ENCODE measurements at places on chromosomes 5 and 9.

GRCh38 chr5:95060098-95060497 is 224.8 kb downstream of the MCTP1 start:
- DNase-seq: no peak

DNA sequence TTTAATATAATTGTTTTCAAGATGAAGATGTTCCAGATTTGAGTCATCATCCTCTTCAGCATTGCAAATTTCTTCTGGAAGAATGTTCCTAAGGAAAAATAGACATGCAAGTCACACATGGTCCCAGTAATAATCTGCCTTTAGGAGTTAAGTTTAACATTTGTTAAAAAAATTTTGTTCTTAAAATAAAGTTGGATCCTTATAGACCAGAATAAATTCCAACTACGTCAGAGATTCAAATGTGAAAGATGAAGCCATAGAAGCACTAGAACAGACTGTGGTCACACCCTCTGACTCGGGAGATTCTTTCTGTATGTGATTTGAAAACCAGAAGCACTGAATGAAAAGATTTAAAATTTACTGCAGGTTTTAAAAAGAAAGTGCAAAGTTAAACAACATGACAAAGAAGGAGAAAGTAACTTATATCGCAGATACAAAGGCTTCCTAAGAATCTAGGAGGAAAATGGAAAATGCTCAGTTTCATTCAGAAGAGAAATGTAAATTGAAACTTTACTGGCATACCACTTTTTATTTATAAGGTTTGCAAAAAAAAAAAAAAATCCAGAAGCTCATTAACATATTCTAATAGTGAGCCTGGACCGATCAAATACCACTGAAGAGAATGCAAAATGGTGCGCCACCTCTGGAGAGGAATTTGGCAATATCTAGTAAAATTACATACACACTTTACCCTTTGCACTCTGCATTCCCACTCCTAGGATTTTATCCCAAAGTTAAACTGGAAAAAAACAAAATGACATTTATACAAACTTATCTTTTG is 14.3 kb upstream of the ASPN start:
- no peak for DNase-seq

DNA sequence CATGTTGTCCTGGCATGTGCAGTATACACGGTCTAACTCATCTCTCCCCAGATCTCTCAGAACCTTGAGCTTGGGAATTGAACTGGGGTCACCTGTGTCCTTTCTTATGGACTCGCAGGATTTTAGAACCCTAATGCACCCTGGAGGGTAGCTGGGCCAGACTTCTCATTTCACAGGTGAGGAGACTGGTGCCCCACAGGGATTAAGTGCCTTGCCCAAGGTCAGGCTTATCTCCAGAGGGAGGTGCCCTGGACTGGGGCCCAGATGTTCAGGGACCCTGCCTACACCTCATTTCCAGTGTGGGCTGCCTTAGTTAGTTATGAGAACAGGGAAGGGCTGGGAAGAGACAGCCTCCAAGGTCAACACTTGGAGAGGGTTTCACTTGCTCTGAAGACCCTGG is 4.0 kb upstream of the NUP214 start:
- DNase-seq: no peak

- DNase-seq: no peak
These were observed 296.7 kb downstream of the CSNK1G3 start for GRCh38 chr5:123808461-123809380.

DNA sequence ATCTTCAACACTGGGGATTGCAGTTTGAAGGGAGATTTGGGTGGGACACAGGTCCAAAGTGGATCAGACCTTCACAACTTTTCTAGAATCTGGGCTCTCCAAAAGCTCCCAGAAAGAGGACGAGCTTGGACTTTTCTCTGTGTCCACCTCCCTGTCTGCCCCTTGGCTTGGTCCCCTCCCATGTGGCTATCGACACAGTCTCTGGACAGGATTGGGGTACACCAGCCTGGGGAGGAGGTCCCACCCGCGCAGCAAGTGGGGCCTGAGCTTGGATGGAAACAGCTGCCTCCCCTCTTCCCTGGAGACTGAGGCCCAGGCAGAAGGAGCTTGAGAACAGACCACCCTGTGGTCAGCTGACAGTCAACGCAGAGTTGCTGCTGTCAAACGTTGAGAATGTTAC is 84.6 kb upstream of the FCN1 start:
- DNase-seq: no peak

GRCh38 chr5:76576450-76576849 is 46.8 kb downstream of the F2RL2 start:
- no peak for DNase-seq

GRCh38 chr9:133048595-133048994 is 13.2 kb upstream of the CEL start:
- peak; percentile 57 for DNase-seq

DNA sequence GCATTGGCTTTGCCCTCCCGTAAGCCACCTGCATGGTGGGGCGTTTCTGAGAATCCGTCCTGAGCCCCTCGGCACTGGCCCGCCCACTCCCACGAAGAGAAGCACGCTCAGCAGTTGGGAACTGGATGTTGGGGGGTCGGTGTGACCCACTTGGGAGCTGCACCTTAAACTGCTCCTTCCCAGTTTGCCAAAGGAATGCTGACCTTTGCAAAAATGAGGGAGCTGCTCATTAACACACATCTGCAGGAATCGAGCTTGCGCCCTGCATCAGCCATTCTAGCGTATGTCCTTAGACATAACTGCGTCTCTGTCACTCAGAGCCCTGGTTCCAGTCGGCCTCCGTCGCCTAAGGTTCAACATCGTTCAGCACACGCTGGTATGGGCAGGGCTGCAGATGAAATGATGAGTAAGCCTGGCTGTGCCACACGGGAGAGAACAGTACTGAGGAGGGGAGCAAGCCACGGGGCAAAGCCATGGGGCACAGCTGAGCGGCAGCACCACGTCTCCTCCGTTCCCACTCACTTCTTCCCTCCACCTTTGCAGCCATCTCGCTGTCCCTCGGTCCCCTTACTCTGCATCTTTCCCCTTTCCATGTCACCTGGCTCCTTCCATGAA is 28.8 kb upstream of the NCS1 start:
- no peak for DNase-seq

DNA sequence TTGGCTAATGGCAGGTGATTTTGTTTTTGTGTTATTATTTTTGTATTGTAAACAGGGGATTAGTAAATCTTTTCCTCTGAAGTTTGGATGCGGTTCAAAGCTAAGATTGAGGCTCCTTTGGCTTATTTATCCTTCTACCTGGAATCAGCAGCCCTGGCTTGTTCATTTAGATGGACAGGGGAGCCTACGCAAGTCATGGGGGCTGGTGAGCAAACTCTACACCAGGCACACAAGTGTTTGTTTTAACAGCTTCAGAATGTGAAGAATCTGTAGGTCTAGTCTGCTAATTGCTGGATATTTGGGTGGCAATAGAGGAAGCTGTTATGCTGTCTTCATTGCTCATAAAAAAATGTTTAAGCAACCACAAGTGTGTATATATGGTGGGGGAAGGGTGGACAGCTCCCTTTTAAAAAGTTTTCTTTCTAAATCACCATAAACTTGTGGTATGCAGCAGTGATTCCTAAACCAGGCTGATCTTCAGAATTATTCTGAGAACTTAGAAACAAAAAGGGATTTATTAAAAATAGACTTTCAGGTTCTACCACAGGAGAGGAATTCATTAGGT is 20.7 kb downstream of the ZNF462 start:
- no peak for DNase-seq

- DNase-seq: no peak
These were observed 60.2 kb downstream of the NEURL1B start for GRCh38 chr5:172701291-172701656.

GRCh38 chr9:70134360-70134759 is 90.7 kb downstream of the MAMDC2 start:
- no peak for DNase-seq

- DNase-seq: no peak
These were observed 44.8 kb downstream of the PHF2 start for GRCh38 chr9:93620881-93621820.

DNA sequence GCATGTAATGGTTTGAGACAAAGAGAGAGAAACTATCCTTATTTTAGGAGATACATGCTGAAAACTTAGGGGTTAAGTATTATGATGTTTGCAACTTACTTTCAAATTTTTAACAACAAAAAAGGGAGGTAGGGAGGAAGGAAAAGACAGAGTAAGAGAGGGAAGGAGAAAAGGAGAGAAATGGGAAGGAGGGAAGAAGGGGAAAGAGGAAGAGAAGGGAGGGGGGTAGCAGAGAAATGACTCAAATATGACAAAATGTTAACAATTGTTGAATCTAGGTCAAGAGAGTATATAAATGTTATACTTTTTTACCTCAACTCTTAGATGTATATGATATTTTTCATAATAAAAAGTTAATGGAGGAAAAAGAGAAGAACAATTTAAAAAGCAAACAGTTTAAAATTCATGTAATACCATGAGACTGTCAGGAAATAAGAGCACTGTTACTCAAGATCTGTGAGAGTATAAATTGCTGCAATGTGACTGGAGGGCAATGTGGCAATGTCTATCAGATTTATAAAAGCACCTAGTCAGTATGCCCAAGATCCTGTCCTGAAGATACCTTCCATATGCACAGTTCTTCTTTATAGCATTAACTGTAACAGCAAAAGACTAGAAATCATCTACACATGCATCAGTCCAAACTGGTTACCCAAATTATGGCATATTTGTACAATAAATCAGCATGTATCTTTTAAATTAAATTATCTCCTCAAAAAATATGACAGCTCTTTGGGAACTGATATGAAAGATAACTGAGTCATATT is 16.3 kb downstream of the FBXW11 start:
- no peak for DNase-seq

DNA sequence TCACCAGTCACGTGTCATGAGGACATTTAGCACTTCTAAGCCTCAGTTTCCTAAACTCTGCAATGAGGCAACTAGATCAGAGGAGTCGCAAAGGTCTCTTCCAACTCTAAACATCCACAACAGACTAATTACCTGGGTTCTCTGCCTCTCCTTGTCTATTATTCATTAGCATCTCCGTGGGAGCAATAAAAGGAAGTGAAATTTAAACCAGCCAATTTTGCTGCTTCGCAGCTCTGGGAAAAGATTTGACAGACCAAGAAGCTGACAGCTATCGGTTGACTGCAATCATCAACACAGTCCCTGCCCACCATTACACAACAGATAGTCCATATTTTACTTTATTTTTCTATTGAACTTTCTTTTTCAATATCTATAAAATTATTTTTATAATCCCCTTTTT is 308.9 kb downstream of the NR2F1-AS1 start:
- no peak for DNase-seq

GRCh38 chr9:90921969-90922368 is 120.3 kb downstream of the SYK start:
- DNase-seq: no peak

GRCh38 chr5:32583582-32584232 is 1.6 kb upstream of the SUB1 start:
- DNase-seq: peak; percentile 93

DNA sequence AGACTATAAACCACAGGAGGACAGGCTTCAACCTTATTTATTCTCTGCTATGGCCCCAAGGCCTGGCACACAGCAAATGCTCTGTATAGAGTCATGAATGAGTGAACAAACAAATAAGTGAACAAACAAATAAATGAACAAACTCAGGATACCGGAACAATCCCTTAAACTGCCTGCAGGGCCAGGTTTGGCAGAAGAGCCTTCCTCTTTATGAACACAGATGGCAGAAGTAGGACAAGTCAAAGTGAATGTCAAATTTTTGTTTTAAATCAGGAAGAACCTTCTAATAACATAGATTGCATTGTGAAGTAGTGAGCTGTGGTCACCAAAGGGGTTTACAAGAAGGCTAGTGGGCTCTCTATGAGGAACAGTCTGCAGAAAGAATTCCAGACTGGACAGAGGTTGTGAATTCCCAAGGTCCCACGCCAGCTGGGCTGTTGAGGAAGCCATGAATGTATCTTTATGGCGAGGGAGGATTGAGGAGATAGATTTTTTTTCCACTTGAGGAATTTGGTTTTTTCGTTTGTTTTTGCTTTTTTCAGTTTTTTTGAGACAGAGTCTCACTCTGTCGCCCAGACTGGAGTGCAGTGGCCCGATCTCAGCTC is 30.3 kb upstream of the STING1 start:
- no peak for DNase-seq

GRCh38 chr5:135721548-135722090 is 112.8 kb upstream of the SLC25A48 start:
- DNase-seq: no peak

DNA sequence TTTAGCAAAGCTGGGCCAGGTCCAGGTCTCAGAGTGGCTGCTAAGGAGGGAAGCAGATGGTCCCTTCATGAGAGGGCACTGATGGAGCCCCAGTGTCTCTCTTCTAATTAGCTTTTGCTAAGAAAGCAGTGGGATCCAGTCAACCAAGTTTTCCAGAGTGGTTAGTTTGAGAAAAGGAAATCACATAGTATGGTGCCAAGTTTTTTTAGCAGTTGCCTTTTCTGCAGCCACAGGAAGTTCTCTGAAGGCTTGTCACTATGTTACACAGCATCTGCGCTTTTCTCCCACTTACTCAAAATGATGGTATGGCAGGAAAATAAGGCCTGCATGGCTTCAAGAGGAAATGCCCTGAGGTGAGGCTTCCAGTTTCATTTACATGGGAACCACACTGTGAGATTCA is 331.5 kb upstream of the ZNF462 start:
- DNase-seq: no peak

DNA sequence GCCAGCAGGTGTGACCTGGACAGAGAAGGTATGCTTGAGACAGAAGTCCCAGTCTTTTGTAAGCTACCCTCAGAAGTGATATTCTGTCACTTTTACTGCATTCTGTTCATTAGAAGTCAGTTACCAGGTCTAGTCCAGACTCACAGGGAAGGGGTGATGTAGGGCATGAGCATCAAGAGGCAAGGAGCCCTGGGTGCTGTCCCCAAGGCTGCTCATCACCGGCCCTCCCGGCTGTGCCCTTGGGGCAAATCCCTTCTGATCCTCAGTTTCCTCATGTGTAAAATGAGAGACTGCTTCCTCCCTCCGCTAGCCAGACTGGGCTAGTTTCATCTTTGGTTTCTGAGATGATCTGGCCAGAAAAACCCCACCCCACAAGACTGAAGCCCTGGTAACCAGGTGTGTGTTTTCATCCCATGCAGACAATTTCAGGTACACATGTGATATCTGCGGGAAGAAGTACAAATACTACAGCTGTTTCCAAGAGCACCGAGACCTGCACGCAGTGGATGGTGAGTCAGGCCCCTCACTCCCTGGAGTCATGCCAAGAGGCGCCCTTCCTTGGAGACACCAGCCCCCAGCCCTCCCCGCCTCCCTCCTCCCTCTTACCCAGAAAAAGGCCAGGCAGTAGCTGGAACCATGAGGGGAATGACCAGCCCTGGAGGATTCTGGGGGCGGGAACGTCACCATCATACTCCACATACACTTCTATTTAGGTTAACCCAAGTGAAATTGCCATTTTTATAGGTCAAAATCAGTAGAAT is 71.0 kb downstream of the AMBP start:
- DNase-seq: no peak

Measured in MM.1S (cell line).